Fibroblast of skin of right biceps (primary cell): ENCODE measurements at places on chromosomes 1 and 21.

GRCh38 chr1:53639251-53639763 lies 99.7 kb downstream of the GLIS1 start:
- DNase-seq: peak; percentile 83

DNA sequence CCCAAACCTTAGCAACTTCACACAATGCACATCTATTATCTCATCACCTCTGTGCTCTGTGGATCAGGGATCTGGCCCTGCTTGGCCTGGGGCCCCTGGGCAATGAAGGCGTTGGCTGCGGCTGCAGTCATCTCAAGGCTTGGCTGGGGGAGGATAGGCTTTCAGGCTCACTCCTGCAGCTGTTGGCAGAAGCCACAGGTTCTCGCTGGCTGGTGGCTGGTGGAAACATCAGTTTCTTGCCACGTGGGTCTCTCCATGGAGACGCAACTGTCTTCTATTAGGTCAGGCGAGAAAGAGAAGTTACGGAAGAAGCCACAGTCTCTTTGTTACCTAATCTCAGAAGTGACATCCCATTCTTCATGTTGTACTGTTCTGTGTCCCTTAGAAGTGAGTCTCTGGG lies 3.6 kb upstream of the NPPA start:
- DNase-seq: no peak

DNA sequence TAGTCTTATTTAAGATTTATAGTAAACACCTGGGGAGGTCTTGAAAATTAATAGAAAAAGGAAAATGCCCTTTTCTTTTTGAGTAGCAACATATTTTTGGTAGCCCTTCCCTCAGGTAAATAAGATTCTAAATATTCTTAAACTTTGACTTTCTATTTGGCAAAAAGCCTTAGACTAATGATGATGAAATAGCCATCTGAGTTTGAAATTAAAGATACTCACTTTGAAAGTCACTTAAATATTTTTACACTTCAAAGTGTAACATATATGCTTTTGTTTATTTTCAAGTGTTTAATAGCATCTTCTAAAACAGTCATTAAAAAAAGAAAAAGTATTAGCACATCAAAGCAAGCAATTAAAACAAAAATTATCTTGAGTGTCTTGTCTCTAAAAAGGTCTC lies 135.1 kb downstream of the NEK7 start:
- no peak for DNase-seq

DNA sequence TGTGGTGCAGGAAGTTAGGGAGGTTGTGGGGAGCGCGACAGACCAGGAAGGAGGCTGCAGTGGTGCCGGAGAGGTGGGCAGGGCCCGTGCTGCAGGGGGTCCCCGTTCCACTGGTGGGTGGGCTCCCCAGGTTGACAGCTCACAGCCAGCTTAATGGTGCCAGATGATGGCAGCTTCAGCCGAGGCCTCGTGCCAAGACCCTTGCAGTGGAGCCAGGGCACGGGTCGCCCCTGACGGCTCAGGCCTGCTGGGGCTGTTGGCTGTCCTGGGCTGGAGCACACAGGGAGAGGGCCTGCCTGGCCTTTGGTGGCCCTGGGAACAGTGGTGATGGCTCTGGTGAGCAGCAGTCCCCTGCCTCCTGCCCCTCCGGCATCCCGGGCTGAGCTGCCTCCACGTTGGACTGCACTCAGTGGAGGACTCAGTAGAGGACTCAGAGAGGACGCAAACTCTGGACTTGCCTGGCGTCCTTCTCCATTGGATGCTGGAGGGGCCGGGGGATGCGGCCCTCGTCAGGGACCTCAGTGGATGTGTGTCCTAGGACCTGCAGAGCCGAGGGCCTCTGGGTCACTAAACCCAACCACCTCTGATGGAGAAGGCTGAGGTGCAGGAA lies 46.8 kb upstream of the CCDC27 start:
- no peak for DNase-seq

DNA sequence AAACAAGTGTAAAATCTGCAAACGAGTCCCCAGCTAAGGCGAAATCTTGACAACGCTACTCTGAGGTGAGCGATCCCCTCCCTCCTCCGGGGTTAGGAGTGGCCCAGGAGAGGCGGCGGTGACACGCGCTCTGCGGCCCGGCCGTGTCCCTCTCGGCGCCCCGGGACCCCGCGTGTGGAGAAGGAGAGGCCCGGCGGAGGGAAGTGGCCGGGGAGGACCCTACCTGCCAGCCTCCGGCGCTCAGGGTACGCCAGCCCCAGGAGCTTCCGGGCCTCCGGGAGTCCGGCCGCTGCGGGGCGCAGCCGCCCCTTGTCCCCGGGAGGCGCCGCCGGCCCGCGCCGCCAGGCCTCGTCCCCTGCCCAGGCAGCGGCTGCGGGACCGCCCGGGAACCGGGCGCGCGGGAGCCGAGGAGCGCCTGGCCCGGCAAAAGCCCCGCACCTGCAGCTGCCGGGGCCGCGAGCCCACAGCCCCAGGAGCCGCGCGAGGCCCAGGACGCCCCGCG lies 543 bp downstream of the ABCB10 start:
- peak; percentile 38 for DNase-seq

- DNase-seq: peak; percentile 18
These were observed at the start of gene RXRG for GRCh38 chr1:165444897-165445370. RXRG (minus strand) TSS chr1:165445126; CDS start chr1:165444893, 233 bp downstream.

DNA sequence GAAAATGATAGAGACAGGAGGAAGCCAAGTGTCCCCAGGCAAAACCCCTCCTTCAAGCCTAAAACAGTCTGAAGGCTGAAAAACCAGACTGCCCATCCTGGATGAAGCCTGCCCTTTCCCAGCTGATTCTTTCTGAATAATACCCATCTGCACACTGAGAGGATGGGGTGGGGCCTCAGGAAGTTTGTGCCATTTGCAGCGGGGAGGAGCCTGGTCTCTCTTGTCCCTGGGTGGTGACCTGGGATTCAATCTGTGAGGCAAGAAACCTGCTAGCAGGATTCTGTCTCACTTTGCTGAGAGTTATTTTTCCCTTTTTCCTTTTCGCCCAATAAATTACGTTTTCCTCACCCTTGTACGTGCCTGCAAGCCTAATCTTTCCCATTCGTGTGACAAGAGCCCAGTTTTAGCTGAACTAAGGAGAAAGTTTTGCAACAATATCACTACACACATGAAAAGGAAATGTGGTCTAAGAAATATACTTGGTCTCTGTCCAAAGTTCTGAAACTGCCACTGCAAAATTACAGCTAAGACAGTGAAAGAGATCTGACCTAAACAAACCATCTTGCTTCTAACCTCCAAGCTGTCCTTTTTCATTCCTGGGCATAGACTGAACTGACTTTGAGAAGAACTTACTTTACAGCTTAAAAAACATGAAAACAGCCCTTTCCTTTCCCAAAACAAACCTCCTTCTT lies 105.0 kb downstream of the COP1 start:
- peak; percentile 9 for DNase-seq
